ENCODE measurements at places on chromosomes 2 and 18.

- DNase-seq: no peak
Measured at GRCh38 chr2:240701736-240702639, 10.3 kb downstream of the AQP12A start.

DNA sequence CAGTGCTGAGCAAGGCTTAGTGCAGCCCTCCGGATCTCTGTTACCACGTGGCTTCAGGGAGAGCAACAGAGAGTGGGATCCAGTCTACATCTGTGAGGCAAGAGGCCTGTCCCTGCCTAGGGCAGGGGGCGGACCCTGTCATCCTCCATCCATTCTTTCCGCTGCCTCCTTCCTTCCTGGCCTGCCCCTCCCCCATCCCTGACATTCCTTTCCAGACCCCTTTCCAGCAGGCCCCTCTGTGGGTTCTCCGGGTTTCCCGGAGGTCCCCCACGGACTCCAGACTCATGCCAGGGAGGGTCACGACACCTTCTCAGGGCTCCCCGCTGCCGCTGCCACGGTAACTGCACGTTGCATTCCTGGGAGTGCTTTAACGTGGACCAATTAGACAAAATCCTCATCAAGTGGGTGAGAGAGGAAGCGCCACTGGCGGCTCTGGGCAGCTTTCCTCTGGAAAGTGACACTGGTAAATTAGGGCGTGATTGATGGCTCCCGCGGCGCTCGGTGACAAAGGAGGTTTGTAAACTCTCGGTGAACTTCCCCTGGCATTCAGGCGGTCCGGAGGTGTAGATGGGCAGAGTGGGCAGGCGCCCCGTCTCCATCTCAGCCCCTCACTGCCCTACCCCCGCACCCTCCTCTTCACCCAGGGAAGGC lies 11.4 kb downstream of the ATOH8 start:
- no peak for DNase-seq

GRCh38 chr18:47417807-47418206 lies 166.3 kb upstream of the SKOR2 start:
- no peak for DNase-seq

GRCh38 chr18:24659827-24660720 lies 199.6 kb downstream of the HRH4 start:
- peak; percentile 86 for DNase-seq

GRCh38 chr2:69166812-69167468 lies 154.0 kb downstream of the ANTXR1 start:
- DNase-seq: no peak

- DNase-seq: no peak
Measured at GRCh38 chr18:36314098-36314497, 16.6 kb downstream of the FHOD3 start.
